ENCODE measurements at places on chromosomes 4 and X.

DNA sequence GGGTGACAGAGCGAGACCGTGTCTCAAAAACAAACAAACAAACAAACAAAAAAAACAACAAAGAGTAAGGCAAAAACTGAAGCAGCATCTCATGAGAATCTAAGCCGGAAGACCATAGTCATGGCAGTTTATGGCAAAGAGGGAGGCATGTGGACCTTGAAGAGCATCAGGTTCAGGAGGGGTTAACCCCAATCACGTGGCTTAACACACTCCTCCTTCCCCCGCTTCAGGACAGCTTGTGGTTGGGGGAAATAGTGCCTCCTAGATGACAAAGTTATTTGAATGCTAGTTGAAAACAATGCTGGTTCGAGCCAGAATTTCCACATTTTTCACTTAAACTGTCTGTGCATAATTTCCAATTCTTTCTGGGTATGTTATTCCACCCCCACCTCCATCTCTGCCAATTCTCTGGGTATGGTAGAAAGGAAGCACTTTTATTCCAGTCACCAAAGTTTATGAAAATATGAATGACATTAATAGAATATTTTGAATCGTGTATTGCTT, 11.7 kb upstream of the MAP7D3 start:
- no peak overlapping the region for H3K4me3 ChIP-seq
- peaks cover 30% of the 10 kb centered on the region for H3K4me1 ChIP-seq

- H3K27me3 ChIP-seq = no peaks in the 10 kb centered on the region
- no peaks in the 10 kb centered on the region for H3K36me3 ChIP-seq
- H3K27ac ChIP-seq = no peak overlapping the region
- no peak overlapping the region for H3K4me3 ChIP-seq
- DNase-seq = no peak
- no peaks in the 10 kb centered on the region for H3K4me1 ChIP-seq
Observed at GRCh38 chr4:155008389-155008788, 200.0 kb upstream of the NPY2R start.

- peaks cover 14% of the 10 kb centered on the region for H3K4me1 ChIP-seq
- H3K27ac ChIP-seq = no peak overlapping the region
- H3K4me3 ChIP-seq = no peak overlapping the region
- DNase-seq = no peak
- peaks cover 2% of the 10 kb centered on the region for H3K36me3 ChIP-seq
Observed at GRCh38 chr4:2333356-2333841, 71.5 kb upstream of the MXD4 start.

DNA sequence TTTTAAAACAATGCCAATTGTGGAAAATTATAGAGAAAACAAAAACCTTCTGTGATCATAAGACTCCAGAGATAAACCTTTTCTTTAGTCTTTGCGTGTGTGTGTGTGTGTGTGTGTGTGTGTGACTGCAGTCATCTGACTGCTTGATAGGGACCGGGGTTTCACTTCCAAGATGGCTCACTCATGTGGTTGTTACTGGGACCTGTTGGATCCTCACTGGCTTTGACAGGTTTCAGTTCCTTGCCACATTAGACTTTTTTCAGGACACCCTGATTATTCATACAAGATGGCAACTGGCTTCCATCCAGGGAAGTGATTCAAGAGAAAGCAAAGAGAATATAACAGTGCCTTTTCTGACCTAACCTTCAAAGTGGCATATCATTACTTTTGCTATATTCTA, 21.9 kb upstream of the MAD2L1 start:
- H3K27ac ChIP-seq = no peak overlapping the region
- no peaks in the 10 kb centered on the region for H3K4me1 ChIP-seq
- DNase-seq = peak; percentile 30
- no peaks in the 10 kb centered on the region for H3K27me3 ChIP-seq
- no peaks in the 10 kb centered on the region for H3K36me3 ChIP-seq
- no peak overlapping the region for H3K4me3 ChIP-seq

- no peaks in the 10 kb centered on the region for H3K27me3 ChIP-seq
- no peaks in the 10 kb centered on the region for H3K4me1 ChIP-seq
- H3K4me3 ChIP-seq = no peak overlapping the region
- no peak overlapping the region for H3K27ac ChIP-seq
Observed at GRCh38 chrX:155514225-155514624, 55.8 kb upstream of the F8A3 start.

GRCh38 chr4:123659730-123660129, 263.1 kb downstream of the SPRY1 start:
- H3K36me3 ChIP-seq = no peaks in the 10 kb centered on the region
- H3K27ac ChIP-seq = no peak overlapping the region
- H3K4me3 ChIP-seq = no peak overlapping the region
- no peaks in the 10 kb centered on the region for H3K27me3 ChIP-seq
- no peak for DNase-seq

DNA sequence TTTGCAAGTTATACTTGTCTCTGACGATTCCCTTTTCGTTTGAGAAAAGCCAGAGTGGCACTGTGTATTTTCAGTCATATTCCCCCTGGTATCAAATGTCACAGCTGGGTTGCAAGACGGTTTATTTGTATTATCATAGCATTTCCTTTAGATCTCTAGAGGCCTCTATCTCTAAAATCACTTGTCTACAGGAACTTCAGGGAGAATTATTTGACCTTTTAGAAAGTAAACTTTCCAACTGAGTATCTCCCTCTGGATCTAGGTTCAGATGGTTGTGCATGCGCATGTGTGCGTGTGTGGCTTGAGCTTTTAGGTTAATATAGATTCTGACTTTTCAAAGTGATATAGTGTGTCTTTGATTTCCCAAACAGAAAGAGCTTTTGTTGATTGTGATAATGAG, 15.1 kb upstream of the TAB3 start:
- no peak overlapping the region for H3K27ac ChIP-seq
- H3K4me1 ChIP-seq = peaks cover 20% of the 10 kb centered on the region
- no peaks in the 10 kb centered on the region for H3K27me3 ChIP-seq
- no peak for DNase-seq

- no peaks in the 10 kb centered on the region for H3K27me3 ChIP-seq
- H3K36me3 ChIP-seq = no peaks in the 10 kb centered on the region
- H3K27ac ChIP-seq = no peak overlapping the region
- no peak for DNase-seq
- no peaks in the 10 kb centered on the region for H3K4me1 ChIP-seq
Observed at GRCh38 chr4:12118651-12119213, 690.0 kb upstream of the HS3ST1 start.

DNA sequence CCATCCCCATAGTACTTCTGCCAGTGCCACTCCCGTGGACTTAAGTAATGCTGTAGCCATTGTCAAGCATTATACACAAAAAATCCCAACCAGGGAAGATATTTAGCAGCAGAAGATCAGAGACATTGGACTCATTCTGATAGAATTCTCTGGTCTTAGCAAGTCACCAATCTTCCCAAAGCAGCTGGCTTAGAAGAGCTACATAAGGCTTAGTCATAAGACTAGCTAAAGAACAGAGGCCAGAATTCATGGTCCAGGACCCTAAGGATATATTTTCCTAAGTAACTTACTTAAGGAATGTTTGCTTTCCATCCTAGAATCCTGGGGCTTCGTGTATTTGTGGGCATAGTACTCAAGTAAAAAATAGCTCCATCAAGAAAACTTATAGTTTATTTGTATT, 100.3 kb upstream of the SLIT2 start:
- no peak overlapping the region for H3K4me3 ChIP-seq
- H3K27me3 ChIP-seq = no peaks in the 10 kb centered on the region
- no peaks in the 10 kb centered on the region for H3K4me1 ChIP-seq
- H3K27ac ChIP-seq = no peak overlapping the region
- H3K36me3 ChIP-seq = no peaks in the 10 kb centered on the region

GRCh38 chrX:80879143-80879542, 69.5 kb upstream of the BRWD3 start:
- H3K4me3 ChIP-seq = no peak overlapping the region
- peaks cover 15% of the 10 kb centered on the region for H3K4me1 ChIP-seq
- H3K27me3 ChIP-seq = no peaks in the 10 kb centered on the region
- no peak overlapping the region for H3K27ac ChIP-seq
- DNase-seq = peak; percentile 13

DNA sequence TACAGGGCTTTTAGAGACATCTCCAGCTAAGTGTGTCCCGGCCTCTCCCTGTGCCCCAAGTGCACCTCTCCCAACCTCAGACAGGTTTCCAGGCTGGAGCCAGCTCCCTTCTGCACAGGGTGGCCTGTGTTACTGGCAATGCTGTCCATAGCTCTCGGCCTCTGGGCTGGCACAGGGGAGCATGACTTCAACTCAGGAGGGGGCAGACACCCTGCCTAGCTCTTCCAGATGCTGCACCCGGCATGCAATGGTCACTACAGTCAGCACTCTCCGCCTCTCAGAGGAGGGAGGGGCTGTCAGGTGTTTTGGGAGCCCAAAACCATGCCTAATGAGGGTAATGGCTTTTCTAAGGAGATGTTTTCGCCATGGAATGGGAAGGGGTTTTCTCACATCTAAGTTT, 2.4 kb upstream of the IRAK1 start:
- peak overlapping the region; percentile 84 for H3K27ac ChIP-seq
- no peaks in the 10 kb centered on the region for H3K36me3 ChIP-seq
- no peak for DNase-seq
- no peaks in the 10 kb centered on the region for H3K27me3 ChIP-seq
- peaks cover 20% of the 10 kb centered on the region for H3K4me1 ChIP-seq

DNA sequence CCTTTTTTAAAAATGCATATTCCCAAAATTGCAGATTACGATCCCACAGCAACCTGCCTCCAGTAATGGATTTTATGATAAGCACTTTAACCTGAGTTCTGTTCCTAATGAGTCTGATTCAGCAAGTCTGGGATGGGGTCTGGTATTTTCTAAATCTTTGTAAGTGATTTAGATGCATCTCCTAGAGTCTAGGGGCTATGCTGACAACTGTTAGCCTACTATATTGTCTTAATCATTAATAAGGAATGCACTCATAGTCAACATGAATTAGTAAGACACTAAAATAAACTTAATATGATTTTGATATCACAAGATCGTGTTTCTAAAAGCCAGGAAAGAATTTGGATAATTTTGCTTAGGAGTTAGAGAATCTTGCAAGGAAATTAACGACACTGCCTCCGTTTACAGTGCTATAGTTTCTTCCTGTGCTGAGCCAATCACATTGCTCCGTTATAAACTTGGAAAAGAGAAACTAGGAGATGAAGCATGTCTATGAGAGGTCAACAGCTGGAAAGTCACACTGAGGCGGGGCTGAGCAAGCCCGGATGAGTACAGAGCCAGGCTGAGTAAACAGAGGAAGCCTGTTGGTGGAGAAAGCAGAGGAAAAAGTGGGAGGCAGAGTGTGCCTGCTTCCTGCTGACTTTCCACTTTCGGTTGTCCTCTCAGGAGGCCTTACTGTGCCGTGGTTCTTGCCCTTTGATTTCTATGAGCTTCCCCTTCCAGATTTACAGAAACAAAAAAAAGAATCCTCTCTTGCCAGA, 5.4 kb downstream of the SCARB2 start:
- peaks cover 63% of the 10 kb centered on the region for H3K4me1 ChIP-seq
- peak; percentile 95 for DNase-seq
- no peaks in the 10 kb centered on the region for H3K36me3 ChIP-seq
- H3K4me3 ChIP-seq = peak overlapping the region; percentile 73
- peak overlapping the region; percentile 92 for H3K27ac ChIP-seq

DNA sequence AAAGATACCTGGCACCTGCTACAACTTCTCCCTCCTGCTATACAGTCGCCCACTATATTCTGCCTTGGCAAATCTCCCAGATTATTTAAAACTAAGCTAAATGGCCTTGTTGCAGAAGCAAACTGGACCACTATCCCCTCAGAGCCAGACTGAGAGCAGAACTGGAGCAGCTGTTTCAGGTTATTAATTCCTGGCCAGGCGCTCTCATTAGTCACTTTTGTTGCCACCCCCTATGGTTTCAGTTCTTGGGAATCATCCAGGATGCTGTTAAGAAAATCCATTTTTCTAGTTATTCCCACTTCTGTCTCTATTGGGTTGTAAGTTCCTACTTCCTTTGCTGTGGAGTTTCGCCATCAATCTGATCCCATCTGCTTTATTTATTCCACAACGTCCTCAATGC, 30.1 kb downstream of the ADGRA3 start:
- H3K27me3 ChIP-seq = no peaks in the 10 kb centered on the region
- no peak overlapping the region for H3K4me3 ChIP-seq
- peaks cover 19% of the 10 kb centered on the region for H3K4me1 ChIP-seq
- H3K27ac ChIP-seq = no peak overlapping the region

DNA sequence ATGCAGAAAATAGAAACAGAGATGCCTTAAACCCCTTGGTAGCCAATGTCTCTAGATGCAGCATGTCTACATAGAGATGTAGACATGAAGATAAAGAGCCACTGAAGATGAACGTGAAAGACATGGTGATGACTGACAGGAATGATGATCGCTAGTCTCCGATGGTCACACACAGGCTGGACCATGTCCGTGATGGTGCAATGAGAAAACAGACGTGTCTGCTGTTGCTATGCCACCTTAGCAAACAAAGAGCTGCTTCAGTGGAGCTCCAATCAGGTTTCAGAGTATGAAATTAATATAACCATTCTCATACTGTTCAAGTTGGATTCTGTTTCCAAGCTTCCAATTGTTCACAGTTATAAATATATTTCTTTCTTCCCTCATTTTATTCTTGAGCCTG, 256.5 kb downstream of the CAMK2D start:
- H3K27me3 ChIP-seq = no peaks in the 10 kb centered on the region
- H3K36me3 ChIP-seq = peaks cover 33% of the 10 kb centered on the region
- no peak overlapping the region for H3K4me3 ChIP-seq
- H3K27ac ChIP-seq = no peak overlapping the region
- 0 out of 2 replicates have a peak, but pooled peaks cover under 1% of the 10 kb centered on the region for H3K4me1 ChIP-seq

DNA sequence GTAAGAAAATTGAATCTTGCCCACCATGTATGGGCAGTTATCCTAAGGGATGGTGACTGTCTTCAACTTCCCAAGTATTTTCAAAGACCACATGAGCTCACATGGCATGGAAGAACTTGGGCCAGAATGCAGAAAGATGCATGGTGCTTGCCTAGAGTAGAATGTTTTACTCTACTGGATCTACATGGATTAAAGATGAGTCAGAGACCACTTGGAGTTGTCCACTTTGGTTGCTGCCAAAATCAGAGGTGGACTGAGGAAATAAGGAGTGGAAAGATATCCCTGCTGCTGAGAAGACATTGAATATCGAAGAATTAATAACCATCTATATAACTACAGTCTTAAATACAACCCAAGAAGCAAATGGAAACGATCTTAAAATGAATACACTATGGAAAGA, 498.1 kb downstream of the NLGN4X start:
- no peak overlapping the region for H3K4me3 ChIP-seq
- no peak overlapping the region for H3K27ac ChIP-seq
- no peaks in the 10 kb centered on the region for H3K36me3 ChIP-seq
- no peaks in the 10 kb centered on the region for H3K4me1 ChIP-seq

GRCh38 chr4:173919196-173919595, 364.3 kb downstream of the FBXO8 start:
- no peak overlapping the region for H3K4me3 ChIP-seq
- no peak for DNase-seq
- no peak overlapping the region for H3K27ac ChIP-seq
- H3K4me1 ChIP-seq = peaks cover 8% of the 10 kb centered on the region
- H3K36me3 ChIP-seq = no peaks in the 10 kb centered on the region

DNA sequence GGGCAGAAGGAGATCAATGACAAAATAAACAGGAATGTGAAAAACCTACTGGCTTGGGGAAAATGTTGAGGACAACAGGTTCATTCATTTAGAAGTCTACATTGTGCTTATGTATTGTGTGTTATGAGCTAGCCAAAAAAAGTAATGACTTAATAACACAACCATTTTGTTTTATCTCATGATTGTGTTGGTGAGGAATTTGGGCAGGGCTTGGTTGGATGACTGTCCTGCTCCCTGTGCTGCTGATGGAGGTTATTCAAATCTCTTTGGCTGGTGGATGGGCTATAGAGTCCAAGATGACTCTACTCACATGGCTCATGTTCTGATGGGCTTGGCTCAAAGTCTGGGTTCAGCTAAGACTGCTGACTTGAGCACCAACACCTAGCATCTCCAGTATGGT, 116.3 kb downstream of the HS3ST1 start:
- H3K27ac ChIP-seq = no peak overlapping the region
- no peaks in the 10 kb centered on the region for H3K36me3 ChIP-seq
- no peaks in the 10 kb centered on the region for H3K27me3 ChIP-seq
- DNase-seq = no peak
- H3K4me3 ChIP-seq = no peak overlapping the region

- peaks cover 9% of the 10 kb centered on the region for H3K4me1 ChIP-seq
- DNase-seq = no peak
Observed at GRCh38 chr4:99762728-99763127, 53.9 kb upstream of the DAPP1 start.

Data from GM23248 (cell line).